ENCODE measurements at places on chromosomes 1 and 21.

DNA sequence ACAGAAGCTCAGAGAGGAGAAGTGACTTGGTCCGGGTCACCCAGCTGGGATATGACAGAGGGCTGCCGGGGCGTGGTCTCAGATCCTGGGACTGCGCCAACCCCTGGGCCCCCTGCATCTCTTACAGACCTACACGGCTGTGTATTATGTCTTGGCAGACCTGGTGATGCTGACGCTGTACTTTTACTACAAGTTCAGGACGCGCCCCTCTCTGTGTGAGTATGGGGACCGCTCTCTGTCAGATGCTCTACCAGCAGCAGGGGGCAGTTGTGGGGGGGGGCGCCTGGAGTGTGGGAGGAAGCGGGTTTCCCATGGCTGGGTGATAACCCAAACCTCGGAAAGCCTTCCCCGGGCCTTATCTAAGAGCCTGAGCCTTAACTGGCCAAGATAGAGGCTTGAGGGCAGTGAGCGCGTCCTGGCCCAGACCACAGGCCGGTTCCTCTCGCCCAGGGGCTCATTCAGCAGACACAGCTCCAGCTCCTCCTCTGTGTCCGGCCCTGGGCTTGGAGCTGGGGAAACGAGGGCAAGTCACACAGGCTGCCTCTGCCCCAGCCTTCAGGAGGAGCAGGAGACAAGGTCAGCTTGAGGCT is 13.3 kb downstream of the SLC66A1 start:
- no peak for DNase-seq

DNA sequence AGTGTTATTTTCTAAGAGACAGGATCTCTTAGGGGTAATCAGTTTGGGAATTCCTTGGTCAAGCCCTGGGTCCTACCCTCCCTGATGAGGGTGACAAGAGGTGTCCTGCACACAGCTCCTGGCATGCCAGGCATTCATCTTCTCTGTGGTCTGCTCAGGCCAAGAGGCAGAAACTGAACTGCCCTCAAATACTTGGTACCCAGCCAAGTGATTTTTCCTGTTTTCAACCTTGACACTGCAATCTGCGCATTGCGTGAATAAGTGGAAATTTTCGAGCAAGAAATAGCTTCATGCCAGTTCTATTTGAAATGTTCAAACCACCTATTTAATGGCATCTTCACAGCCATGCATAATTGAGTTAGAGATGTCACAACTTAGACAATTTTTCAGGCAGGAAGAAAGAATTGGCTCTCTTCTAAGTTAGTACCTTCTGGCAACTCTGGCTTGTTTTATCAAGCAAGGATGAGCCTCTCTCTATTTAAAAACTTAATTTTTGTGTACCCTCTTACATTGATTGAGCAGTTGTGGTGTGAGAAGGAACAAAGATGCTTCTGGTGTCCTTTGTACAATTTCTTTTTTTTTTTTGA is 27.0 kb downstream of the DNM3 start:
- DNase-seq = no peak

DNA sequence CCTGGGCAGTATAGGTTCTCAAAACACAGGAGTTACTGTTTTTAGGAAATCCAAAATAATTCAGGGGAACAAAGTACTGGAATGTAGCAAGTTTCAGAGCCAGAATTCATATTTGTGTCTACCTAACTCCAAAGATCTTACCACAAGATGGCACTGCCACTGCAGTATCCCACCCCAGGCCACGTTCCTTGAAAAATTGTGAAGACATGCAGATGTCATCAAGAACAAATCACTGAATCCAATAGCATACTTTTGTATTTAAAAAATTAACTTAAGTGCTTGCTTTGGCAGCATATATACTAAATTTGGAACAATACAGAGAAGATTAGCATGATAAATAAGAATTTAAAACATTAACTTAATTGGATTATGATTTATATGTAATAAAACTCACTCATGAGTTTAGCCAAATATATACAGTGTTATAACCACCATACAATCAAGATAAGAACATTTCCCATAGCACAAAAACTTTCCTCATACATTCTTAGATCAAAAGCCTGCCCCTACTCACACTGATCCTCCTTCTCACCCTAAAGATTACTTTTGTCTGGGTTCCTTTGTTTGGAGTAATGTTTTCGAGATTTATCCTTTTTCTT is 209.9 kb downstream of the FAF1 start:
- no peak for DNase-seq

DNA sequence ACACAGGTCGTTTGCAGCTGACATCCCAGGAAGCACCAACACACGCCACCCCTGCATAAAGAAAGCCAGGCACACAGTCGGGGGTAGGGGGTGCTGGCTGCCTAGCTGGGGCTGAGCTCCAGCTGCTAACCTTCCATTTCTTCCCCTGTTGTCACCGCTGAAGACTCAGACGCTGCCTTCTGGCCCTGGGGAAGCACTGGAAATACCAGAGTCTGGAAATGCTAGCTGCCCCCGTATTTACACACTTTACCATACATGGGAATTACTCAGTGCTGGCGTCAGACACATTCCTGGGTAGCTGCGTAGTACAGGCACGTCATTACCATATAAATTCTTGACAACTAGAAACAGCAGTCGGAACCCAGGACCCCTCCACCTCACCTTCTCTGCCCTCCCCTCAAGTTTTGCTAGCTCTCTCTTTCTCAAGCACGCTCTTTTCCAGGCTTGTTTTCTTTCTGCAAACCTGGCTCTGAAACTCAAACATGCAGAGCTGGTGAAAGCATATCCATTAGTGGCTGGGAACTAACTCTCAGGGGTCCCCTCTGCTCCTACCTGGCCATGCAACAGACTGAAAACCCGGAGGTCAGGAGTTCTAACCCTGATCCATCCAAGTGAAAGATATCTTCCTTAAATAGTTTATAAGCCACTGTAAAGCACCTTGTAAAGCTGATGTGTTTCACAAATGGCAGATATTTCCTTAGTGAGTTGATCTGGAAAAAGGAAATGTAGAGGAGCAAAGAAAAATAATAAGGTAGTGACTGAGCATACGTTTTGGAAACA is 3.3 kb downstream of the CSRP1 start:
- no peak for DNase-seq

- no peak for DNase-seq
Observed at GRCh38 chr1:66606362-66607065, 72.6 kb downstream of the SGIP1 start.

DNA sequence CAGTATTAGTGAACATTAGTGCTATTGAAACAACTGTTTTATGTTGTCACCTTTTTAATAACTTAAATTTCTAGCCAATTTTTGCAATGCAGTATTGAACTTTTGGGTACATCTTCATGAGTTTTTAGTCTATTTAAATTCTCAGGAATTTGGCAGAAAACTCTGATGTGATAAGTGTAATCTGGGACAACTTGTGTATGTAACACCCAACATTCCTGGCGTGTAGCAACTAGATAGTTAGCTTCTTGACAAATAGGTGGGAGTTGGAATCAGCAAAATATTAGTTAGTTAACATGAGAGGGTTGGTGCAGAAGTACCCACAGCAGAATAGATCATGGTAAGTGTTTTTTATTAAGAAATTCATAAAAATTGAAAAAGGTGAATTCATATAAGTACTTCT is 111.6 kb downstream of the ITSN1 start:
- DNase-seq = no peak

- peak; percentile 25 for DNase-seq
Observed at GRCh38 chr1:16122916-16123315, 33.0 kb downstream of the EPHA2 start.

DNA sequence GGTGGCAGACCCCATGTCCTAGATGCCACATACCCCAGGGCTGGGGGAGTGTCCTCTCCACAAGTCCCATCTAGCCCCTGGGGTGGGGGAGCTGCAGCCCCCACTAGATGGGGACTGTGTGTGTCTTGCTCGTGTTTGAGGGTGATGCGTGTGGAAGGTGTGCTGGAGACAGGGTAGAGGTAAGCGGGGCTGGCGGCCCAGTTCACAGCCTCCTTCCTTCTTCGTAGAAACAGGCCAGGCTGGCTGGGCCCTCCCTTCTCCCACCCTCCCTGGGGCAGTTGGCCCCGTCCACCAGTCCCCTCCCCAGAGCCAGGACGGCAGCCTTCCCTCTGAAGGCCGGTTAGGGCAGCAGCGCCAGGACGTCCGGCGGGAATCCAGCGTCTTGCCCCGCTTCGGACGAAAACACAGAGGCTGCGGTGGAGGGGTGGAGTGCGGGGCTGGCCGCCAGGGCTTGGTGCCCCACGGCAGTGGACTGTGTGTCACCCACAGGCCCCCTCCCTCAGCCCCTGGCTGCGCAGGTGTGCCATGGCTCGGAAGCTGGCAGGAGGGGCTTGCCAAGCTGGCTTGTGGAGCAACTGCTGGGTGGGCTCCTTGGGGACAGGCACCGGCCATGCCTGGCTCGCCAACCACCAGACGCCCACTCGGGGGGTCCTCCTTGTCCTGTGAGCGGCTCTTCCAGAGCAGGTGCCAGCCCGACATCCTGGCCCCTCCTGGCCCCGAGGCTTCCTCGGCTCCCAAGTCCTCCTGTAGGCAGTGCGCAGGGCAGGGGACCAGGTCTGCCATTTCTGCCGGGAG is 3.6 kb downstream of the PRDM16 start:
- no peak for DNase-seq

- DNase-seq = no peak
Observed at GRCh38 chr1:203629507-203630082, 3.0 kb downstream of the ATP2B4 start.

DNA sequence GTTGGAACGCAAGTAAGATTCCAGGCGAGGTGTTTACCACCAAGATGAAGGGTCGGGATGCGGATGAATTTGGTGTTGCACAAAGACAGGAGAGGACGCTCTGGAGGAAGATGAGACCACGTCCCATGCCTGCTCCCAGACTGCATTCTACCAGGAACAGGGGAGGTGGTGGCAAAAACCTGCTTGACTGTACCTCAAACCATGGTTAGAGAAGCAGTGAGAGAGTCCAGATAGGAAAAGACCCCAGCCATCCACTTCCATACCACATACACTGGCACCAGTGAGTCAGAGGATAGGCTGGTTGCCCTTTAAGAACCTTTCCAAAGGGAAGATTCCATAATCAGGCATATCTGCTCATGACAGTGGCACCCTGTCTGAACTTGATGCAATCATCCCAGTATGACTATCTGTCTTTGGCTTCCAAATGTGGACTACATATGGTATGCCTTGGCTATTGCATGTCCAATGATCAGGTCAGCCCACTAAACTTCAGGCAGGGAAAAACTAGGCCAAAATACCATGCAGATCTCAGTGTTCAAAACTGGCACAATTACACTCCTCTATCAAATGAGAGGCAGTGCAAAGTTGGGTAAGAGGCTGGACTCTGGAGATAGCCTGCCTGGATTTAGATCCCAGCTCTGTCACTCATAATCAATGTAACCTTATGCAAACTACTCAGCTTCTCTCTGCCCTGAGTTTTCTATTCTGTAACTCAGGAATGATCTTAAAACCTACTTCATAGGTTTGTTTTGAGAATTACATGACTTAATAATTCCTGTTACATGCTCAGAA is 20.6 kb downstream of the NPR1 start:
- no peak for DNase-seq

DNA sequence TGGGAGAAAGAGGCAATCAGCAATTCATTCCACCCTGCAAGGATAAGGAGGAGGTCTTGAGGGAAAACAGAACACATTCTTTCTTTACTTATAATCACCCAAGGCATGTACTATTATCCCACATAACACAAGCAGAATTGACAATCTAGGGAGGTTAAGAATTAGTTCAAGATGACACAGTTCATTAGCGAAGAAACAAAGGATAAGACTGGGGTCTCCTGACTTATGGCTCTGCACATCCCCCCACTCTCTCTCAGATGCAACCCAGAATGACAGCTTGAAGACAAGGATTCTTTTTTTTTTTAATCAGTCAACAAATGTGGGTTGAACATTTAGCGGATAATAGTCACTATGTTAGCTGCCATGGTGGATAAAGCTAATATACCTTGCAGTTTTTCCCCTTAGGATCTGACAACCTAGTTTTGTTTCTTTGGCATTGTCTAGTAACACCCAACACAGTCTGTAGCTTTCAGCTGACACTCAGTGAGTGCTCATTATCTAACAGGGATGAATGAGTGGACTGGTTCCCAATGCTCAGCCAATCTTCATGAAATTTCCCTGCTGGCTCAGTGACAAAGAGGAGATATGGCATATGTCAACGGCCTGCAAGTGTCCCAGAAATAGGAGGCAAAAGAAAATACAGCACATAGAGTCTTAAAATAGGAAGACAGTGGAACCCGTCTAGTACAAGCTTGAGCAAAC is 35.1 kb downstream of the RXRG start:
- no peak for DNase-seq

DNA sequence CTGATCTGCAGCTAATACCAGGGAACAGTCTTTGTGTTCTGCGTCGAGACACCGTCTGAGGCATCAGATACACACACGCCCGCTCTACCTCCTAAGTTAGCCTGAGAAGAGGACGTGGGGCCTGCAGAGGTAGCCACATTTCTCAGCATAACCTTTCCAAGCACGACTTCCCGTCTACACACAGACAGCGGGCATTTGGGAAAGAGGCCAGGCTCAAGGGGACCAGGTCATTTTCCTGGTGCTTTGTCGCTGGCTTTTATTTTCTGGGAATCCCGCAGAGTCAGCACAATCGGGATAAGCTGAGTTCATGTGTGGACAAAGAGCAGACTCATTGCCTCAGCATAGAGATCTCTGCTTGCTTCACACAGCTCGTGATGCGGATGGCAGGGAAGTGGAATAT is 72.5 kb upstream of the SMYD2 start:
- no peak for DNase-seq

DNA sequence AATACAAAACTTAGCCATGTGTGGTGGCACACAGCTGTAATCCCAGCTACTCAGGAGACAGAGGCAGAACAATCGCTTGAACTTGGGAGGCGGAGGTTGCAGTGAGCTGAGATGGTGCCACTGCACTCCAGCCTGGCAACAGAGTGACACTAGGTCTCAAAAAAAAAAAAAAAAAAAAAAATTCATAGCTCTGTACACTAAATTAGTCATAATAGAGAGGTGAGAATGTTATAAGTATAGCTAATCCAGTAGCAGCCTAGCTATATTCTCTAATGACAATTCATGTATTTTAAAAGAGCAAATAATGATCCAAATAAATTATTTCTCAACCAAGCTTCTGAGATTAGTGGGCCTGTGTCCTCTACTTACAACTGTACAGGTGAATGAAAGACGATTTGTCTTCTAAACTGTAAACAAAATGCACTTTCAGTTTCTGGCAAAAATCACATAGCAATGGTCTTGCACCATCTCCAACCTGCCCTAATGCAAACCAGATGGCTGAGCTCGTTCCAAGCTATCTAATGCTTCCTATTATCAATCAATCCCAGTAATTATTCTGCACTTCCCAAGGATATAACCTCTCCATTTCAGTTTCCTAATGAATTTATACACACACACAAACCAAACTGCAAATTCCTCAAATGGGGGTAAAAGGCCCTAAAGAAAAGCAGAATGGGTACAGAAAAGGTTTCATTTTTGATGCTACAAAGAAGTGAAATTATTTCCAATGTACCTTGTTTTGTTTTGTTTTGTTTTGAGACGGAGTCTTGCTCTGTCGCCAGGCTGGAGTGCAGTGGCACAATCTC is 56.5 kb downstream of the GATAD2B start:
- DNase-seq = no peak

GRCh38 chr1:73736125-73736524 is 461.9 kb downstream of the LRRIQ3 start:
- DNase-seq = no peak
